Adipocyte (in vitro differentiated cells): ENCODE measurements at places on chromosomes 4 and X.

- peak; percentile 36 for DNase-seq
Measured at GRCh38 chr4:74223801-74224200, 65.9 kb downstream of the MTHFD2L start.

- DNase-seq: no peak
Measured at GRCh38 chr4:10089346-10089745, 27.3 kb downstream of the WDR1 start.

DNA sequence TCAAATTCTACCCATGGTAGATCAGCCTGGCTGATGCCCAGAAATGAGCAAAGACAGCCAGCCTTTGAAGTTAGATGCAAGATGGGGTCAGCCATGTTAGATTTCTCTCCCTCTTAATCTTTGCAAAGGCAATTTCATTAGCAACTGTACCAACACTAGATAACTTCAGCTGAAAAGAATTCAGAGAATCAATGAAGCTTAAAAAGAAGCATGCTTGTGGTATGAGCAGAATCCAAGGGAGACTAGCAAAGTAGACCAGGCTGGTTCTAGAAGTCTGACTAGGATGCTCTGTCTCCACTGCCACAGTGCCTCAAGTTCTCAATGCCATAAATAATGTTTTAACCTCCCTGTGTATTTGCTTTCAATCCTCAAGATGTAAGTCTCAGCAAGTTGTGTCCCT, 247.3 kb downstream of the SLC7A11 start:
- peak; percentile 57 for DNase-seq

GRCh38 chr4:101989551-101989950, 199.0 kb downstream of the BANK1 start:
- no peak for DNase-seq

GRCh38 chr4:152128356-152128755, 367.5 kb upstream of the GATB start:
- DNase-seq: no peak

GRCh38 chrX:85859426-85859825, 187.9 kb downstream of the CHM start:
- DNase-seq: no peak

- DNase-seq: no peak
Measured at GRCh38 chrX:2521092-2521926, 20.5 kb upstream of the DHRSX start.

- peak; percentile 81 for DNase-seq
Measured at GRCh38 chrX:51420610-51421009, 75.8 kb downstream of the NUDT11 start.

DNA sequence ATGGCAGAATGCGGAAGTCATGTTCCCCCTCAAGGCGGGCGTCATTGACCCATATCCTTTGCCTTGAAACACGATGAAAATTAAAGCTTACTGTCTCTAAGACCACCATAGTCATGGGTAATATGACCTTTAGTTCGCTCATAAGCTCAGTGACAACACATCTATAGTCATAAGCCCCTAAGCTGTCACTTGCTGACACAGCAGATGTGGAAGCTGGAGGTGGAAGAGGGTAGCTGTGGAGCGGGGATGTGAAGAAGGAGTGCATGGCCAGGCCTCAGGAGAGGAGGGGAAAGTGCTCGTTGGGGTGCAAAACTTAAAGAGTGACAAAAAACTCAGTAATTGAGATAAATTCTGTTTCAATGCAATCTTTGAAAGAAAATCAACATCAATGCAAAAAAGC, 134.0 kb upstream of the PDLIM3 start:
- no peak for DNase-seq

DNA sequence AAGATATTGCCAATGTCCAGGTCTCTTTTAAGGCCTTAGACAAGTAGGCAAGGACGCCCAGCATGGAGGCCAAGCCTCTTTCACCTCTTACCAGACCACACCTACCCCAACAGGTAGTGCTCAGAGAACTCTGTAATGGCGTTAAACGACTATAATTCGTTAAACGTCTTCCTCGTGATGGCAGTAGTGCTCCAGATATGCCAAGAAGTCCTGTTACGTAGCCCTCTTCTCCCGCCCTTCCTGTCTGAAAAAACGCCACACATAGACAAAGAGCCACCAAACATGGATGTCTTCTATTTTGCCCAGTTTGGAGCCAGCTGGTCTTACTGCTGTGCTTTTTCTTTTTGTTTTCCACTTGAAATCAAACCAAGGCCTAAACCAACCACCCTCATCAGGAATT, 190.7 kb downstream of the OR13H1 start:
- DNase-seq: peak; percentile 17

- DNase-seq: no peak
Measured at GRCh38 chr4:137427411-137427810, 104.9 kb downstream of the PCDH18 start.

GRCh38 chr4:186722796-186723291, 812 bp downstream of the FAT1 start:
- peak; percentile 76 for DNase-seq

GRCh38 chr4:164319688-164320087, 434.2 kb upstream of the SMIM31 start:
- no peak for DNase-seq

- DNase-seq: no peak
Measured at GRCh38 chrX:24268786-24269185, 45.1 kb downstream of the SUPT20HL2 start.

DNA sequence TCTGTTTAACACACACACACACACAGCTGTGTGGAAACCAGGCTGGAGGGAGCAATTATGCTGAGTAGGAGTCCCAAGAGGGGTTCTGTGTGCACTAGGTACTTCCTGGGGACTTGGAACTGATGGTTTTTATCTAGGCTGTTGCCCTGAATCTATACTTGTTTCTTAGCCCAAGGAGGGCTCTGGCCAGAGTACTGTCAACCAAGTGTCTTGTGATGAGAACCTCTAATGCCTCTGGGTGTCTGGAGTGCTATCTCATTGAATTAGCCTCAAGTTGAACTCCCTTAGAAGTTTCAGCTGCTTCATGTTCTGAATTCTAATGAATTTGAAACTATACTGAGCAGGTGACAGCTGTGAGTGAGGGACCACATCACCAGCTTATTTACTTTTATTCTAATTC, 16.6 kb downstream of the ARHGAP24 start:
- DNase-seq: no peak
